ENCODE measurements at places on chromosomes 7 and 10.

- no peak for DNase-seq
Observed at GRCh38 chr7:47326808-47327207, 255.1 kb downstream of the TNS3 start.

GRCh38 chr10:87105446-87106124 lies 10.6 kb downstream of the SHLD2 start:
- DNase-seq: no peak

DNA sequence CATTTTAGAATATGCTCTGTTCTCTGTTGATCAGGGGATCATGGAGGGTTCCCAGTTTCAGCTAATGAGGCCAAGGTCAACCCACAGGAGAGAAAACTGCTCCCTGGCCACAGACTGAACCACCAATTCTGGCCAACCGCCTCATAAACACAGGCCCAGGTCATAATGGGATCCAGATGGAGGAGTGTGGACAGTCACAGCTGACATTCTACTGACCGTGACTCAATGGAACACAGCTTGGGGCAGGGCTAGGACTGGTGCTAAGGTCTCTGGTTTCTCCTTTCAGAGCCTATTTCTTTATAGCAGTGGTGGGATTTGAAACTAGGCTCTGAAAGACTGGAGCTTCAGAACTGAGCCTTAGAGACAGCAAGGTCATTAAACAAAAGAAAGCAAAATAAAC lies 68.3 kb downstream of the HIPK2 start:
- no peak for DNase-seq

GRCh38 chr10:131212763-131213325 lies 98.7 kb downstream of the TCERG1L start:
- DNase-seq: no peak

GRCh38 chr10:102645388-102645740 lies 1.1 kb downstream of the TRIM8 start:
- DNase-seq: no peak

GRCh38 chr7:139777948-139778841 lies at the start of gene HIPK2:
TSS of gene HIPK2 (minus strand) at chr7:139777998. CDS start at chr7:139777623, 375 bp downstream.
- peak; percentile 86 for DNase-seq

DNA sequence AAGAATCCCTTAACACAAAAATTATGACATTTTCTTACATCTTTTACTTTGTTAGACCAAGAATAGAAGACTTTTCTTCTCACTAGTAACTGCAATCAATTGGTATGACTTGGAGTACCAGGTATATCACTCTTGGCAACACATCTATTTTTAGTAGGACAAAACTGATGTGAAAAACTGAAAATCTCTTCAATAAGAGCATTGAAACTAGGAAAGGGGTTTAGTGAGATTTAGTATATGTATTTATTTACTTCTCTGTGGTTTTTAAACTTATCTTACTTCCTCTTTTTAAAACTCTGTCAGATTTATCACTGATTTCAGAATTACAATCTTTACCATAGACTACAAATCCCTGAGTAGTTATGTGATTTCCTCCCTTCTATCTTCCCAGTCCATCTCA lies 366.2 kb downstream of the PCDH15 start:
- no peak for DNase-seq

GRCh38 chr7:97133159-97133558 lies 15.7 kb downstream of the SDHAF3 start:
- no peak for DNase-seq

DNA sequence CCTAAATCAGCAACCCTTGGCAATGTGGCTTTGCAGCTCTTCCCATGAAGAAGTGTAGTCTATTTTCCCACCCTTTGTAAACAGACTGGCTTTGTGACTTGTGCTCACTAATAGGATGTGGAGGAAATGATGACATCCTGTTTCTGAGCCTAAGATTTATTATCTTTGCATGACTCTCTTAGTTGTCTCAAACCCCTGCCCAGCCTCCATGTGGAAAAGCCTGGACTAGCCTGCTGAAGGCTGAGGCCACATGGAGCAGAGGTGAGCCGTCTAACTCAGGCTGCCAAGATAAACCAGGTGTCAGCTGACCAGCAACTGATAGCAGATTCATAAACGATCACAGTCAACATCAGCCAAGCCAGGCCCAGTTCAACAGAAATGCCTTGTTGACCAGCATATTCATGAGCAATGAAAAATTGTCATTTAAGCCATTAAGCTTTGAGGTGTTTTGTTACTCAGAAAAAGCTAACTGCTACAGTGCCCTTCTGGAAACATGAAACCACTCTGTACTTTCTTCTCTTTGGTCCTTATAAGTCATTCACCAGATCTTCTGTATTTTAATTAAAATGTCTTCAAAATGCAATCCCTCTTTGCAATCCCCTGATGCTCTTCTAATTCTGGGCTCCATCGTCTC lies 586.3 kb upstream of the ANKRD30A start:
- no peak for DNase-seq

GRCh38 chr7:2764621-2765020 lies 76.6 kb downstream of the AMZ1 start:
- no peak for DNase-seq

DNA sequence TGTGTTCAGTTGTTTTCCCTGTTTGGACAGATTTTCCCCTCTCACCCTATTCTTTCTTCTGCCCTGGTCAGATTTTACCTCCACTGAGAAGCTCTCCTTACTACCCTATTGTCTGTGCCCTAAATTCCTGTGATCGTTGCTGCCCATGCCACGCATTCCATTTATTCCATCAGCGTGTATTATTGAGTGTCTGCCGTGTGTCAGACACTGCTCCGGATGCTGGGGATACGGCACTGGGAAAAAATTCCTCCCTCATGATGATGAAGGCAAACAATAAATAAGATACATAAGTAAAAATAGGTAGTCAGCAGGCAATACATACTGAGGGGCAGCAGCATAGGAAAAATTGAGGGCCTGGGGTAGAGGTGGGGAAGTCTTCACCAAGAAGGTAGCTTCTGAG lies 86.8 kb downstream of the FANK1 start:
- no peak for DNase-seq

DNA sequence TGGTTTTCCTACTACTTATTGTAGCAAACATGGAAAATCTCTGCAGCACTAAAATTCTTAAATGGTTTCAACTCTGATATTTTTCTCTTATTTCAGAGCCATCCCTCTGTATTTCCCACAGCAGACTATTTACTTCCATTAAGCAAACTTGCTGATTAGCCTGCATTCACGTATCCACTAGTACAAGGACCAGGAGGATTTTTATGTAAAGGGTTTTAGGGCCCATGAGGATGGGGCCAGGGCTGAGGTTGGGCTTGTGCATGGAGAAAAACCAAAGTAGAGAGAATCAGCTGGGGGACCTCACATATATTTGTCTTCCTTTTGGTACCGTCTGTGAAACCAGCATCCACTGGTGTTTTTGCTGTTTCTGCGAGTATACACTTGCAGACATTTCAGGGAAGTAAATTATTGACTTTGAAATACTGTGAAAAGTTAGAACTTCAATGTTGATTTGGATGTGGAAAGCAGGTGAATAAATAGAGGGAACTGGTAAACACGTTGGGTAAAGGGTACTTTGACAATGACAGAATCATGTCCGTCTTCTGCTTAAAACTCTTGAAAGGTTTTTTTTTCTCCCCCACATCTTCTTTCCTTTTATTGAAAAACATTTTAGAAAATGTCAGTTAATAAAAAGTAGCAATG lies 44.3 kb downstream of the ERLIN1 start:
- no peak for DNase-seq

- DNase-seq: no peak
Observed at GRCh38 chr10:42519761-42520460, 118.5 kb downstream of the ZNF33B start.

DNA sequence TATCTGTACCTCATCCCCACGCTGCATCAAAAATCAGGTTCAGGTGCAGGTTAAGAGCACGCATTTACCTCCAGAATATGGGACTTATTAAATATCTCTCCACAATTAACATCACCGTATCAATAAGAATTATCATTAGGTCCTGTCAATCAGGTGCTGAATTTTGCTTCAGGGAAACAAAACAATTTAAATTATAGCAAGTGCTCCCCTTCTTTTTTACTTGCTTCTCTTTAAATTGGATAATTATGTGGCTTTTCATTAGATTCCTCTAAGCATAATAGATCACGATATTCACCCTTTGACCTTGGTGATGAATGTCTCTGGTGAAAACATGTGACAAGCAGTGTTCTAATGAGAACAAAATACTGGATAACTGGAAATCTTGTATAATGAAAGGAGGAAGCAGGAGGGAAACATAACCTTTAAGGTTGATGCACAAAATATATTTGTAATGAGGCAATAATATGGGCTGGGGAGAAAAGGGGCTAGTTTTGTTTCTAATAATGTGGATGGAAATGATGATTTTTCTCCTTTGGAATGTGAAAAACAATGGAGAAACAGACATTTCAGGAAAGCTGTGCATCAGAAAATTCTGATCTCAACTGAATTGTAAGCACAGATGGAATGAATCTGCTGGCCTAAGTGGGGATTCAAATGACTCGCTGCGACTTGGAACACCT lies 166.9 kb downstream of the SNX10 start:
- DNase-seq: no peak

DNA sequence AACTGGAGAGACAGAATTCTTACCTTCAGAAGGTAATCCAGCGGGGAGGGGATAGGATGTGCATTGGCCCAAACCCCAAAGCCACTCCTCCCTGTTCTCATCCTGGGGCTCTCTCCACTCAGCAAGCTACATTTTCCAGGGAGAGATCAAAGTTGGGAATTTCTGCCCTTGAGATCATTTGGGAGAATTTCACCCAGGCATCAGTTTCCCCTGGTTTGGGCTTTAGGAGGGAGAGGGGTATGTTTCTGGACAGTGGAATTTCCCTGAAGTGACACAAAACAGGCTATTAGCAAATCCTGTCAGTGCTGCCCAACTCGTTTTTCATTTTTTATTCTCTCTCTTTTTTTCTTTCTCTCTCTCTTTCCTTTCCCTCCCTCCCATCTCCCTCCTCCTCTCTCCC lies 35.7 kb downstream of the CYP17A1 start:
- no peak for DNase-seq

GRCh38 chr7:37817996-37818720 lies 30.2 kb upstream of the NME8 start:
- DNase-seq: no peak

DNA sequence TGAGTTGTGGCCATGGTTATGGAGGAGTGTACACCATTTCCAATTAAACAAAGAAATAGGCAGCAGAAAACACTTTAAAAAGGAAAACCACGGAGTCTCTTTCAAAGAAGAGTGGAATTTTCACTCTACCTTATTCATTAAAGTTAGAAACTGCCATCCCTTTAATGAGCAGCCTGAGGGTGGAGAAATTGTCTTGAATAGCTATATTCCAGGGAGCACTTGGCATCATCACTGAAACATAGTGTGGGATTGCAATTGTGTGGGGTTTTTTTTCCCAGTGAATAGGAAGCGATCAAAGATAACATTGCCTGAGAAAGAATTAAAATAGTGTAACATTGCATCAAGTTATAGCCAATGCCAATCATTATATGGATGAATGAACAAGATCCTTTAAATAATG lies 191.6 kb downstream of the TEX36 start:
- DNase-seq: no peak

GRCh38 chr10:70348228-70348850 lies 34.1 kb downstream of the LRRC20 start:
- DNase-seq: peak; percentile 43

GRCh38 chr10:10958041-10958440 lies 59.6 kb upstream of the CELF2 start:
- no peak for DNase-seq

DNA sequence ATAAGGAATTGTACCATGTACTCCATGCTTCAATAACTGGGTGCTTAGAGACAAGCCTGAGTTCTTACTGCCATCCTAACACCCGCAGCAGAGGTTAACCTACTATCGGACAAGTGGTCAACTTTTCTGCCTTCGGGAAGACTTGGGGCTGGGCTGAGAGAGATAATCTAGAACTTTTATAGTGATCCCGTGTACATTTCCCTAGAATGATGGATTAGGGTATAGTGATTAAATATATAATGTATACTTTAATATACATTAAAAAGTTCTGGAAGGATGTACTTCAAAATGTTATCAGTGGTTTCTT lies 12.2 kb upstream of the HNRNPF start:
- no peak for DNase-seq

DNA sequence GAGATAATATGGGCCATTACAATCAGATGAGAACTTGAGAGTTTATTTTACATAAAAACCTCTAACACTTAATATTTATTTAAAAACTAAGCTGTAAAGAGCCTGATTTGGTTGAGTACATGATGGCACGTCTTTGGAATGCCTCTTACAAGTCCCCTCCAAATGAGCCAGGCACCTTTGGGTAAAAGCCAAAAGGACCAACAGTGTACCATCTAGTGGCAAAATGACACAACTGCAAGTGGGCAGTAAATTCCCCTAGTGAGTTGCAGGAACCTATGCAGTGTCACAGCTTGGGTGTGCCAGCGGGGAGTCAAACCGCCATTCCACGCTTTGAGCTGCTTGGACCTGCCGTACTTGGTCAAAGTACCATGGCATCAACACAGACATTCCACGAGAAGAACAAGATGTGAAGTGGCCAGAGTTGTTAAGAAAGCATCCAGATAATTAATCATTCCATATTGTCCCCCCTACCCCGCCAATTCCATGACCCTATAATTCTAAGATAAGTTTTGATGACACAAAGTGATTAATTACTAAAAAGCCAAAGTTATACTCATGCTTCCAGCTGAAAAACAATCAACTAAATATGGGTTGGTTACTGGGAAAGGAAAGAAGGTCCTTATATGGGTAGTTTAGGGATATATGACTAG lies 115.2 kb downstream of the SORBS1 start:
- peak; percentile 45 for DNase-seq

DNA sequence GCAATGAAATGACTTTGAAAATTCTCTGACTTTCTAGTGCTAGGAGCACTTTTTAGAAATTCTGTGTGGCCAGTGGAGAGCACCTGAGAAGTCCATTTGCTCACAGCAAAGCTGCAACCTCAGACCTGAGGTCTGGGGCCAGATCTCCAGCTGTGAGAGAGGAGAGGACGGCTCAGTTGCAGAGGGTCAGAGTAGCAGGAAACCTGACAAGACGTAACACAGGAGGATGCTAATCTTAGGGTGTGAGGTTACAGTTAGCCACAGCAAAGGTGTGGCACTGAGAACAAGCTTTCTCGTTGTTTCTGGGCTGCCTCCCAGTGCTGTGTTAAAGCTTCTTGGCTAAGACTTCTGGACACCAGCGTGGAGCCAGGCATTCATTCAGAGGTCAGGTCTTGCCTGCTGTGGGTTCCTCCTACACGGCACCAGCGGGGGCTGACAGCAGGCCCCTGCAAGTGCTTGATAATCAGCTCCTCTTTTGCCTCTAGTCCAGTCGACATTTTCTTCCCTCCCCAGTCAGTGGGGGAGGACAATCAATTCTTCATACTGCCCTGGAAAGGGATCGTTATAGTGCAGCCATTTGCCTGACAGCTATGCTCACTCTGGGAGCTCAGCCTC lies 435.4 kb upstream of the DPP6 start:
- DNase-seq: no peak

DNA sequence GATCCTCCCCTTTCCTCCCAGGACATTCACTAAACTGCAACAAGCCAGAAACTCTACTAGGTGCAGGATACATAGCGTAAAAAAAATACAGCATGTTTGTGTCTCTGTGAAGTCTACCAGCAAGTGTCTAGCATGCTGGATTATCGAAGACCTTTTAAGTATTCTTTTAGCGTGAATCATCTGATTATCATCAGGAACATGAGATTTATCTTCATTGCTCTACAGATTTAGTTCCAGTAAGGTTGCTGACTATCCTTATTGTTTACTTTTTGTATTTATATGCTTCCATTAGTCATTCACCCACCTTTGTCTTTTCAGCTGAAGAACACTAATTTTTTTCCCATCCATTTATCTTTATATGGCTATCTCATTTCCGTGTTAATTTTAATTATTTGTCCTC lies 62.8 kb downstream of the PDZD8 start:
- no peak for DNase-seq

- no peak for DNase-seq
Observed at GRCh38 chr7:92705831-92706230, 115.6 kb upstream of the FAM133B start.
